ENCODE measurements at places on chromosomes 7 and 10.

- DNase-seq = peak; percentile 71
These were observed 757.9 kb downstream of the GRID1 start for GRCh38 chr10:85608706-85609105.

DNA sequence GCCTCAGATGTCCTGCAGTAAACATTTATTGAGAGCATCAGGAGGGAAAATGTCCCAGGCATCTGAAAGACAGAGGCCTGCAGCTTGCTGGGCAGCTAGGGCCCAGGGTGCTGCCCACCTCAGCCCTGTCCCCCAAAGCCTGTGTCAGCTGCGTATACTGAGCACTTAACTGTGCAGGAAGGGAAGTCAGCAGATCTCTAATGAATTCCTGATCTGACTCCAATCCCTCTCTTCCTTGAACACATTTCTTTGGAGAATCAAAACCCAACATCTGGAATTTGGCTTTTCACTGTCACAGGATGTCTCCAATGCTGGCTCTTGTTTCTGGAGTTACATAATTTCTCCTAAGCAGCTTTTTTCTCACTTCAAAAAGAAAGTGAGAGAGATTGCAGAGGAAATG is 364.7 kb upstream of the NFE2L3 start:
- DNase-seq = no peak

- DNase-seq = no peak
These were observed 377.0 kb downstream of the TCERG1L start for GRCh38 chr10:130934293-130935127.

- DNase-seq = no peak
These were observed 28.6 kb upstream of the COL13A1 start for GRCh38 chr10:69772933-69773704.

DNA sequence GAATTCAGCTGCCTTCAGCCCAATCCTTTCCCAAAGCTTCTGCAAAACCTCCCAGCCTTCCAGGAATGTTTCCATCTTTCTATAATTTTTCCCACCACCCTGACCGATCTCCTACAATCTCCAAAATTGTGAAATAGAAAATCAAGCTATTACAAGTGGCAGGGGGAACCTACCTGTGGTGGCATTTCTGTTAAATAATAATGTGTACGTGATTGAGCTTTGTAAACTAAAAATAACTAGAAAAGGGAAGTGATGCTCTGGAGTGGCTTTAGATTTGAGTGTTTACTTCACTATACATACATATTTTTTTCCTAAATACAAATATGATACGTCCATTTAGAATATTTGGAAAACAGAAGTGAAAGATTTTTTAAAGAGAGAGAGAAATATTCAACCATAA is 593.6 kb downstream of the GRM8 start:
- no peak for DNase-seq

DNA sequence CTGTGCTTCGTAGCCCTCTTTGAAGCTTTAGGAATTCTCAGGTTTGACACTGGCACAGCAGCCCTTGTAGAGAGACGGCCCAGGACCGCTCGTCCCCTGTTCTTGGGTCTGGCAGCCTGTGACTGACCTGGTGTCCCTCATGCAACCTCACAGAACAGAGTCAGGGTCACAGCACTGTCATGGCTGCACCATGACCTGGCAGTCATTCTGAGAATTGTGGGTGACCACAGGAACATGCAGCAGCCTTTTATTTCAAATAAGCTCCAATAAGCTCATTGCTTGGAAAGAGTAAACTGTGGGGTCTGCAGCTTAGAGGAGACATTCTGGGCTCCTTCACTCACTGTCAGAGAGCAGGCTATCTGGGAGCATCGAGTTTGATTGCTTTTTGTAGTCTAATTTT is 42.5 kb downstream of the MYO1G start:
- DNase-seq = no peak

GRCh38 chr10:76086761-76087639 is 655.6 kb downstream of the LRMDA start:
- no peak for DNase-seq

GRCh38 chr7:83290211-83290610 is 127.5 kb upstream of the PCLO start:
- DNase-seq = no peak

- no peak for DNase-seq
These were observed 115.9 kb downstream of the TRIM24 start for GRCh38 chr7:138575897-138576428.

DNA sequence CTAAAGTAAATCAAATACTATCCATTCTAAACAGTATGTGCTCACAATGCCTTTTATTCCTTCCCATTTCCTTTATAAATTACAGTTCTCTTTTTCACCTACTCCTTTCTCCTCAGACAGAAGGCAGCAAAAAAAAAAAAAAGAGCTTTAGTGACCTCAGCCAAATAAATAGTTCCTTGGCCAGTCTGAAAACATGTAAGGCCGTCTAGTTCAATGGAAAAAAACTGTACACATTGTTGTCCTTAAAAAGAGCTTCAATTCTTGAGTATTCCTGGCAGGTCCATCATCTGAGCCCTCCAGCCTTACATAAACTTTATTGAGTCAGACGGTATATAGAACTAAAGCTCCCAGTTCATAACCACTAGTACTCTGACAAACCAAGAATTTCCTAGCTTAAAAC is 185.4 kb downstream of the CACNA2D1 start:
- DNase-seq = no peak

- no peak for DNase-seq
These were observed 39.3 kb upstream of the CDK6 start for GRCh38 chr7:92875719-92876118.

- no peak for DNase-seq
These were observed 78.0 kb downstream of the PRR15 start for GRCh38 chr7:29641651-29642050.

DNA sequence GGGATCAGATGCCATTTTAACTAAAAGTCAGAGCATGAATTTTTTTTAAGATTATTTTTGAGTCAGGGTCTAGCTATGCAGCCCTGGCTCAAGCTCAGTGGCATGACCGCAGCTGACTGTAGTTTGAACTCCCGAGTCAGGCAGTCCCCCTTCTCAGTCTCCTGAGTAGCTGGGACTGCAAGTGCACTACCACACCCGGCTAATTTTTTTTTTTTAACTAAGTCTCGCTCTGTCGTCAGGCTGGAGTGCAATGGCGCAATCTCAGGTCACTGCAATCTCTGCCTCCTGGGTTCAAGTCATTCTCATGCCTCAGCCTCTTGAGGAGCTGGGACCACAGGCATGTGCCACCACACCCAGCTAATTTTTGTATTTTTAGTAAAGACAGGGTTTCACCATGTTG is 7.8 kb downstream of the TAS2R41 start:
- no peak for DNase-seq

DNA sequence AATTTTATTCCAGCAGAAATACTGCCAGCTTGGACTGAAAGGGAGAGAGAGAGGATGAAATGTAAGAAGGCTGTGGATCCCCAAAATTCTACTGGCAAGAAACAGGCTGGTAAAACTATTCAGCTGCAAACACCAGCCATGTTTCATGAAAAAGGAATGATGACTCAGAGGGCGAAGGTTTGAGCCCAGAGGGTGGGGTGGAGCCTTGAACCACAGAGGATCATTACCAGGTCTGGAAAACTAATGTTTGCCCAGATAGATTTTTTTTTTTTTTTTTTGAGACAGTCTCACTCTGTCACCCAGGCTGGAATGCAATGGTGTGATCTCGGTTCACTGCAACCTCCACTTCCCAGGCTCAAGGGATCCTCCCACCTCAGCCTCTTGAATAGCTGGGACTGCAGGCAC is 41.7 kb upstream of the NRF1 start:
- no peak for DNase-seq

- DNase-seq = no peak
These were observed 62.7 kb upstream of the IGFBP3 start for GRCh38 chr7:45983720-45984255.

DNA sequence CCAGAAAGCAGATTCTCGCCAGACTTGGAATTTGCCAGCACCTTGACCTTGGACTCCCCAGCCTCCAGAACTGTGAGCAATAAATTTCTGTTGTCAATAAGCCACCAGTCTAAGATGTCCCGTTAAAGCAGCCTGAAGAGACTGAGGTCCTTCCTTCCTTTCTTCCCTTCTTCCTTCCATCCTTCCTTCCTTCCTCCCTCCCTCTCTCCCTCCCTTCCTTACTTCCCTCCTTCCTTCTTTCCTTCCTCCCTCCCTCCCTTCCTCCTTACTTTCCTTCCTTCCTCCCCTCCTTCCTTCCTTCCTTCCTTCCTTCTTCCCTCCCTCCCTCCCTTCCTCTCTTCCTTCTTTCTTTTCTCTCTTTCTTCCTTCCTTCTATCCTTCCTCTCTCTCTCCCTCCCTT is 66.4 kb downstream of the NPTX2 start:
- no peak for DNase-seq

- peak; percentile 61 for DNase-seq
These were observed 206.0 kb downstream of the ZMYND11 start for GRCh38 chr10:341081-341740.

DNA sequence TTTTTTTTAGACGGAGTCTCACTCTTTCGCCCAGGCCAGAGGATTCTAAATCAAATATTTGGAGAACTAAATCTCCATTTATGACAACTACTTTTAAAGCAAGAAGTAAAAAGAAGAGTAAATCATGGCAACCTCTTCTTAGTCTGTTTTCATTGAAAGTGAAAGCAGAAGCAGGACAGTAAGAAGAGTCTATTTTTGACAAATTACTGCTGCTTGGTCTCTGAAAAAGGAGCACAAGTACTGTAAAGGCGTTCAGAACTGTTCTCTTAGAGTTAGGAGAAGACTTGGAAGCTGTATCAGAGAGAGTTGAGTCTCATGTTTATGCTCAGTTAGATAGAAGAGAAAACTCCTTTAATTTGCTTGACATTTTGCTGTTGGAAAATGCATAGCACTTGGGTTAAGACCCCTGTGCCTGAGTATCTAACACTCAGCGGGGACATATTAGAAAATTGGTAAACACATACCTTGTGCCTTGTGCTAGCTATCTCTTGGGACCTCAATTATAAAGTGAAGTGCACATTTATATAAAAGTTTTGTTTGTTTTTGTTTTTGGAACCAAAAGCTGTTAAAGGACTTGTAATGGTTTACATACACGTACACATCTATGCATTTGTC is 433.0 kb downstream of the ANKRD7 start:
- DNase-seq = no peak

DNA sequence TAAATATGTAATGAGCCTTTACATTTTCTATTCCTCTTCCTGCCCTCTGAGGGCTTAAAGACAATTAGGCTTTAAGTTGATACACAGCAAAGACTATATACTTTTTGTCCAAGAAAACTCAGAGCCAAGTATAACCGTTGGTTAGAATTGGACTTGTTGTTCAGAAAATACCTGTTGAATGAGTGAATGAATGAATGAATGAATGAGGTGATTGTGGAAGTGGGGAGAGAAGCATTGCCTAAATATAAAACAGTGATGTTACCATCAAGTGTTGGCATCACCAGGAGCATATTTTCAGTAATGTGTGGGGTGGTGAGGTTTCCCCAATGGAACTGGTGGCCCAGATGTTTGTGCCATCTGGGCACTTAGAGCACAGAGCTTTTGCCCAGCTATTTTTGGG is 106.9 kb downstream of the AOAH start:
- no peak for DNase-seq

- DNase-seq = no peak
These were observed 13.6 kb downstream of the ZNF138 start for GRCh38 chr7:64807731-64808365.

DNA sequence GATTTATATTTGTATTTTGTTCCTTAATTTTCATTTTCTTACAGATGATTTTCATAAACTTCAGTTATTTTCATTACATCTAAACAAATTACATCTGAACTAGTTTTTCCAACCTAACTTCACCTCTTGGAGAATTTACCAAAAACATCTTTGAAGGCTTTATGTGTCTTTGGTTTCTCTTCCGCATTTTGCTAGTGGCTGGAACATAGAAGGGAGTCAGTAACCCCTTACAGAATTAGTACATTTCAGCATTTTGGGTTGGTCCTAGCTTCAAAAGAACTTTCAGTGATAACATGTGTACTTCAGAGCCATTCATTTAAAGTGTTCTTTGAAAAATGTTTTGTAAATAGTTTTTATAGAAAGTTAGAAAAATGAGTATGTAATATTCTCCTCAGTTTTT is 169.8 kb upstream of the MTPN start:
- no peak for DNase-seq

DNA sequence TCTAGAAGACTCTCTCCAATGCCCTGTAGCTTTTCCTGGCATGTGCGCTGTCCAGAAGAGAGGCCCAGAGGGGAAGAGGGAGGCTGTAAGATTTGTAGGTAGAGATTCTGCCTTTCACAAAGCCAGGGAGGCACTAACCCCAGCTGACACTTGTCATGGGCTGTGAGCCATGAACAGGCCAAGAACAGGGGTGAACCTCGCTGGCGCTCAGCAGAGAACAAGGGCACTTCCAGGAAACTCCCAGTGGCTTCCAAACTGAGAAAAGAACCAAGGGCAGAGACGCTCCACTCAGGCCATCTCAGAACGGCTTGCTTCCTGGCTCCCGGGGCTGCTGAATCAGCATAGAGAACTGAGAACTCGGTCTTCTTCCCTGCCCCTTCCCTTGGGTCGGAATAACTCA is 257.8 kb upstream of the ZNF32 start:
- peak; percentile 85 for DNase-seq

- DNase-seq = no peak
These were observed 626.9 kb downstream of the ZWINT start for GRCh38 chr10:55734112-55734511.

DNA sequence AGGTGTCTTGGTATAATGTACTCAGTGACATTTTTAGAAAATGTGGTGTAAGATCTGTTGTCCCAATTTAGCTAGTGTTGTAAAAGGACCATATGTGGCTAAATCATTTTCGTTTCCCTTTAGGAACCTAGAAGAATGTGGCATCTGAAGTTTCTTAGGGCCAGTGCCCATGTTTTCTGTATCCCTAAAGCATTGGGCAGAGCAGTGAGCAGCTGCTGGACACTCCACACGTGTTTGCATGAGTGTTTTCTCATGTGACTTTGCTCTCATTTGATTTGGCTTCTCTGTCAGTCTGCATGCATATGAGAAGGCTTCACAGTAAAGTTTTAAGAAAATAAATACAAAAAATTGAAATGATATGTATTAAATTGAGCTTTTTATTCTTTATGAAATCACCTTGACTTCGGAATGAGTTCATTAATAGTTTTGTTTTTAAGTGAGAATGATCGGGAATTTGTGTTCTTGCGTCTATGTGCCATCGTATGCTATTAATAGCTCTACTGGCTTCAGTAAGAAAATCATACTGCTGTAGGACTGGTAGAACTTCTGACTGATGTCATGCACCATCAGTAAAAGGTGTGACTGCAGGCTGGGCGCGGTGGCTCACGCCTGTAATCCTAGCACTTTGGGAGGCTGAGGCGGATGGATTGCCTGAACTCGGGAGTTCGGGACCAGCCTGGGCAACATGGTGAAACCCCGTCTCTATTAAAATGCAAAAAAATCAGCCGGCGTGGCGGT is 61.3 kb downstream of the RBM33 start:
- no peak for DNase-seq

GRCh38 chr10:21401196-21401595 is 124.3 kb downstream of the SKIDA1 start:
- no peak for DNase-seq

Data from vagina (tissue), 2 donors.